NCI-H1092 treated with DMSO at 0.1 percent for 48 hours (cell line): ENCODE measurements at places on chromosomes 1 and 21.
A peak's percentile ranks its signal among the peaks of the same experiment; 100 is the strongest.

GRCh38 chr21:28644762-28645161 is 347.9 kb downstream of the LTN1 start:
- no peak for DNase-seq

- peak; percentile 67 for DNase-seq
Observed at GRCh38 chr1:42214447-42214871, 49.9 kb upstream of the GUCA2A start.

- DNase-seq = no peak
Observed at GRCh38 chr1:209611771-209612570, 28.5 kb downstream of the CAMK1G start.

GRCh38 chr1:23625459-23625858 is 66.1 kb upstream of the RPL11 start:
- DNase-seq = no peak

- no peak for DNase-seq
Observed at GRCh38 chr1:16275591-16275990, 38.6 kb upstream of the CPLANE2 start.

DNA sequence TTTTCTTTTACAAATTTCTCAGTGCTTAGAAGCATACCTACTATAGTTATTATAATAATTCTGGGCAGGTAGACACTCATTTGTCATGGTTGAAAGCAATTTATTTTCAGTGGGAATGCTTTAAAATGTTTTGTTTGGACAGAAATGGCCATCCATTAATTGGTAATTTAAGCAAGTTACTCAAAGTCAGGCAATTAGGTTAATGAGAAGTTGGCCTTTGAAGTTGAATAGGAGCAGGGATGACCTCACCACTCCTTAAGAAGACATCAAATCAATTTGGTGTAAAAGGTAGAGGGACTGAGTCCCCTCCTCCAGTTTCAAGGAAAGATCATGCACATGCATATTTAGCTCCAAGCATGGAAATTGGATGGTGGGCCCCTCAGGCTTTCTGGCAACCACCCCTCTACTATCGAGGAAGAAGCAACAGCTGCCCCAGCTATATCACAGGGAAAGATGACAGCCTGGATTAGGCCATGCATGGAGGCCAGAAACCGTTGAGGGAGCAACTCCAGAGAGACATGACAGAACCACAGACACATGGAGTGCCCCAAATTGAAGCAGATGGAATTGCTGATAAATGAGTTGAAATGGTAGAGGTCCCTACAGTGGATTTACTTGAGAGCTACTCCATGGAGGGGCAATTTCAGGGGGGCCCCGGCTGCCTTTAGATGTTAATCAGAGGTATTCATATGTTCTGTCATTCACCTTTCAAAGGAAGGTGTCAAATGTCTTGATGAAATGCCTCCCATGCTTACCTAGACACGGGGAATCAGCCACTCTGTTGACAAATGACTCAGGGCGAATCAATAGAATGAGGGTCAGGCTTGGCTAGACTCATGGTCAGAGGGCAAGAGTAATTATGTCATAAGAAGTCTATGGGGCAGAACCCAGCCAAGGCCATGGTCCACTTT is 26.7 kb downstream of the HLX start:
- no peak for DNase-seq

DNA sequence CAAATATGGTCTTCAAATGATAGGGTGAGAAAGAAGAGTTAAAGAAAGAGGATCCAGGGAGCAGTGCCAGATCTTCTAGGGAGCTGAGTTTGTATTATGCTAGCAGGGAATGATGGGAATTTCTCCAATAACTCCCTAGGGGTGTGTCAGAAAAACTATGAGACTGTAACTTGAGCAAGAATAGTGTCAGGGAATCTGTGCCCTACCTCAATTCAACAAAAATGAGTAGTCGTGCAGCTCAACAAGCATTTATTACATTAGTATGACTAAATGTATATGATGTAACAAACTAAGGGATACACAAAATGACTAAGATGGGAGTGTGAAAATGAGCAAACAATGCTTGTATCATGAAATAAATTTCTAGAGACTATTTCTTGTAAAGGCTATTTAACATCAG is 24.2 kb downstream of the SPAG17 start:
- DNase-seq = no peak

- DNase-seq = no peak
Observed at GRCh38 chr1:2135941-2136340, 58.6 kb downstream of the FAAP20 start.

- DNase-seq = no peak
Observed at GRCh38 chr1:90344963-90345730, 350.2 kb downstream of the ZNF326 start.

- DNase-seq = no peak
Observed at GRCh38 chr1:117606649-117607430, 992 bp downstream of the TENT5C start.

DNA sequence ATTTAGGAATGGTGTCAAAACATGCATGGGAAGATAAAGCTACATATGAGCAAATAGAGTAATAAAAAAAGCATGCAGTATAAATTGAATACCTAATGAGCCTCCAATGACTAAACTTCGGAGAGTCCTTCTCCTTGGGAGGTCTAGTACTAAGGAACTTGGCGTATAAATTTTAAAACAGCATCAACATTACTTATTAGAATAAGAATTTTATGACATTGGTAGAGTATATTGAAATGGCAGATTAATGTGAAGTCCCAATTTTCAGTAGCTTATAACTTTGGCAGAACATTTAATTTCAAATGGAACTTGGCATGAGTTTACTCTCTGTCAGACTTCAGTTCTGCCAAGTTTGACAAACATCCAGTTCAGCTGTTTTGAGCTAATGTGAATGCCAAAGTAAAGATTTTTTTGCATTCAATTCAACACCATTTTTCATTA is 104.7 kb upstream of the RGS18 start:
- DNase-seq = no peak
